ENCODE measurements at places on chromosomes 6 and 20.

DNA sequence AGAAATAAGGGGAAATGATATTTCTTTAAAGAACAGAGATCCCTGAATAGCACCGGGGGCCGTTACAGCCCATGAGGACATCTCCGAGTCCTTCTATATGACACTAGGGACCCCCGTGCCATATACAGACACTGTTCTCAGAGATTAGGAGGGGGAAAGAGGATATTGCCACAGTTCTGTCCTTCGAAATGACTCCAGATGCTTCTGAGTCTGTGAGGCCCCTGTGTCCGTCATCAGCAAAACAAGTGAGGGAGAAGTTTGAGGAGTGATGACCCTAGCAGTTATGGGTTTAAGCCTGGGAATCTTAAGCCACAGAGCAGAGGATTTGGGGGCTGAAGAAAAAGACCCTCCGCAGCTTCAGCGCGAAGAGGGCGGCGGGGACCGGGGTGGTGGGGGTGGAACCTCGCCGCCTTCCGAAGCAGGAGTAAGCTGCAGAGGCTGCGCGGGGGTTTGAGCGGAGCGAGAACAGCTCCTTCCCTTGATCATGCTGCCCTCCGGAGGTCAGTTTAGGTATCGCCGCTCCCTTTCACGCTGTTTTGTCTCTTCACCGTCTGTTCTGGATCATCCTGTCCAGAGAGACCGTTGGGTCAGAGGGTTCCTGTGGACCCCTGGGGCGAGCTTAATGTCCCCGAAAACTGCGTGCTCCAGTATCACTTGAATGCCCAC, 23.6 kb downstream of the VPS52 start:
- peak; percentile 47 for DNase-seq

- DNase-seq = no peak
Measured at GRCh38 chr6:135073217-135073616, 18.6 kb upstream of the HBS1L start.

DNA sequence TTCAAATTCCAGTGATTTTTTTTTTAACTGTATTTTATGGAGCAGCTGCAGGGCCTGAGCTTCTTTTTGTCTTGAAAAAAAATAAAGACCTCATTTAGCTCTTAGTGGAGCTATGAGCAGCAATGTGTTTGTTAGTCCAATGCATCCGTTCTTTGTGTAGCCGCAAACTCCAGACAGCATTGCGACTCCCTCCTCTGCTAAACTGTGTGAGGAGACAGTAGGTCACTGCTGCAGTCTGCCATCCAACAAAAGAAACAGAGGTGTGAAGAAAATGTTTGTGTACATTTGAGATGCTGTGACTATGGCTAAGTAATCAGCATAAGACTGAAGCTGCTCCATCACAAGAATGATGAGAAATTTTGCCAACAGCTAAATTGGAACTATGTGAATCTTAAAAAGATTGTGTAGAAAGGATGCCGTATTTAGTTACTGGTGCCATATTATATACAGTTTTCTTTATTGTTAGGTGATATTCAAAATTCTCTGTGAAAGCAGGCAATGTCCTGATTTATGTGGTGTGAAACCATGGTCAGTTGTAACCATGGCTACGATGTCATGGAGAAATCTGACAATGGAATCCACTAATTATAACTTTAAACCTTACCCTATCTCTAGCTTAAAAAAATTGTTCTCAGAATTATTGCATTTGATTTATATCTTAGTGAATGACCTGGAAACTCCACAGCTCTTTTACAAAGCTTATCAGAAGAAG, 428.8 kb upstream of the EPHA7 start:
- no peak for DNase-seq

DNA sequence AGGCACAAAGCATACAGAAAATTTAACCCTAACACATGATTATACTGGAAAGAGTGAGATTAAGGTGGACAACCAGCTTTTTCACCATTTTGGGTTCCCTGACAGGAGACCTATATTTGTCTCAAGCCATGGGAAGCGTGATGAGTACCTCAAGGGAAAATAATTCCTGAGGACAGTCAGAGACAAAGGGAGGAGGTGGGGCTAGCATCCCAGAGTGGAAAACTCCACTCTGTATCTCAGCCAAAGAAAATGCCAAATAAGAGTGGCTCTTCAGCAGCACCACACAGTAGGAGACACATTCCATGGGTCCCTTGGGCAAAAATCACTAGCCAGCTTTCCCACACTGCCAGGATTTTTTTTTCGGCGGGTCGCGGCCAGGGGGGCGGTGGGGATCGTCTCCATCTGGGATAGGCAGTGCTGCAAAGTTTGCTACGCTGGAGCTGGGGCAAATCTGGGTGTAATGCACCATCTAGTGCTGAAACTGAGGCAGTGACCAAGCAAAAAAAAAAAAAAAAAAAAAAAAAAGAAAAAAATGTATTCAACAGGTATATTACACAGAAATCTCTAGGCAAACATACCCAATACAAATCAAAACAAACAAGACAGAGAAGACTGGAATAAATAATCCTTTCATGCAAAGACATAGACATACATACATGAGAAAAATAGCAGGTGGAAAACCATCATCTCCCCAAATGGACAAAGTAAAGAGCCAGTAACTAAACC, 77.3 kb upstream of the SLC35F1 start:
- DNase-seq = no peak

DNA sequence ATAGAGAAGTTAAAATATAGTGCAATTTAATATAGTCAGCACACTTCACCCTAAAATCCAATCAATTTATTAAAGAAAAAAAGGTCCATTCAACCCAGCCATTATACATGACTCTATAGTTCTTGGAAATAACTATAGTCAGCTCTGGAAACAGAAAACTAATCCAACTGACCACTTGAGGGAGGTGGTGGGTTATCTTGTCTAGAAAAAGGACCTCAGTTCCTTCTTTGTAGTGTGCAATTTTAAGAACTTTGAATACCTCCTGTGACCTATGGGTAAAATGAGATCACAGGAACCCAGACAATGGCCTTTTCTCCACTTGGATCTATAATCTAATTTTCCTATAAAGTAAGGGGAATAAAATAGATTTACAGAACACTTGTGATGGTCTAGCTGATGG, 163.6 kb upstream of the CENPW start:
- no peak for DNase-seq

- DNase-seq = no peak
Measured at GRCh38 chr20:25288291-25289181, 40.7 kb downstream of the PYGB start.

- no peak for DNase-seq
Measured at GRCh38 chr6:30322527-30323501, 3.9 kb upstream of the TRIM39 start.

GRCh38 chr20:830011-830521, 3.4 kb upstream of the FAM110A start:
- DNase-seq = no peak

DNA sequence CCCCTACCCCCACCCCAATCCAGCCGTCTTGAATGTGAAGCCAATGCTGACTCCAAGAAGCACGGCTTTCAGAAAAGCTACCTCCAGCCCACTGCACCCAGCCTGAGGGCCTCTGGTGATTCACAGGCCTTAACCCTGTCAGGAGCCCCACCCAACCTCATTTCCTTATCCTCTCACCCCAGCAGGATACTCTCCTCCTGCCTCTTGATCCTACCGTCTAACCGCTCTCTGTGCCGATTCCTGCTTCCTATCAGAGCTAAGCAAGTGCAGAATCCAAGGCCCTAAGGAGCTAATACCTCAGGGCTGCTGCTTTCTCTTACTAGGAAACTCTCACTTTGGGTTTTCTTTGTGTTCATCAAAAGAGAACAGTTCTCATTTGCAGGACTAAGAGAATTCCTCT, 47.2 kb downstream of the TRERF1 start:
- DNase-seq = no peak

GRCh38 chr20:53826597-53827291, 233.1 kb upstream of the ZNF217 start:
- no peak for DNase-seq

GRCh38 chr20:3712279-3712873, at the start of gene SIGLEC1:
Gene SIGLEC1 (minus strand): TSS chr20:3712600. CDS start chr20:3707128, 5,472 bp downstream.
- DNase-seq = no peak

- DNase-seq = no peak
Measured at GRCh38 chr6:2738373-2738979, 12.2 kb downstream of the MYLK4 start.

GRCh38 chr6:68880050-68880813, 245.2 kb downstream of the ADGRB3 start:
- no peak for DNase-seq

GRCh38 chr6:25499615-25500235, 152.3 kb upstream of the SCGN start:
- DNase-seq = no peak

GRCh38 chr20:30484749-30485070, 772.8 kb upstream of the DEFB115 start:
- no peak for DNase-seq

- DNase-seq = no peak
Measured at GRCh38 chr6:16700202-16700915, 60.9 kb downstream of the ATXN1 start.

GRCh38 chr20:31723069-31723318, 326 bp upstream of the BCL2L1 start:
- DNase-seq = no peak

DNA sequence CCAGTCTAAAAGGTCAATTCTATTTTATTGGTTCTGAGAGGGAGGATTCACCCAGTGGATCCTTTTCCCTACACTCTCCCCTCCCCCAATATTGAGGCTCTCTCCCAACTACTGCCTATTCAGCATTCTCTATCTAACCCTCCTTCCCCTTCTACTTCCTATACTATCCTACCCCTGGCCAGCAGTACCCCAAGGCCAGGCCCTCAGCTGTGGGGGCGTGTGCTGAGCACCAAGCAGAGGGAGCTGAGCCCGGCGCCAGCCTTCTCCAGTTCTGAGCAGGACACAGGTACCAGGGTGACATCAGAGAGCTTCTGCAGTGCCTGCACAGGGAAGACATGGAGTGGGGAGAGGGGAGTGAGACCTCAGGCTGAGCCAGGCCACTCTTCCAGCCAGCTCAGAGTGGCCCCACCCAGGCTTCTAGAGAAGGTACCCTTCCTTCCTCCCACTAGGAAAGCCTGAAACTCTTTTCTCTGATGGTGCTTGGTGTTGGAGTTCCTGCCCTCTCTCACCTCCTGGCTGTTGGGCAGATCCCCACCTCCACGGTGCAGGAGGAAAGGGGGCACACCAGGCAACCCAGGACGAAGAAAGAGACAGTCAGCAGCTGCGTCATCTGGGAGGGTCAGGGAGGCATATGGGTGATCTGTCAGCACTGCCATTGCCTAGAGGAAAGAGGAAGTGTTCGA, 1.9 kb downstream of the DDAH2 start:
- no peak for DNase-seq

- DNase-seq = no peak
Measured at GRCh38 chr20:34124469-34125249, 12.6 kb upstream of the EIF2S2 start.

DNA sequence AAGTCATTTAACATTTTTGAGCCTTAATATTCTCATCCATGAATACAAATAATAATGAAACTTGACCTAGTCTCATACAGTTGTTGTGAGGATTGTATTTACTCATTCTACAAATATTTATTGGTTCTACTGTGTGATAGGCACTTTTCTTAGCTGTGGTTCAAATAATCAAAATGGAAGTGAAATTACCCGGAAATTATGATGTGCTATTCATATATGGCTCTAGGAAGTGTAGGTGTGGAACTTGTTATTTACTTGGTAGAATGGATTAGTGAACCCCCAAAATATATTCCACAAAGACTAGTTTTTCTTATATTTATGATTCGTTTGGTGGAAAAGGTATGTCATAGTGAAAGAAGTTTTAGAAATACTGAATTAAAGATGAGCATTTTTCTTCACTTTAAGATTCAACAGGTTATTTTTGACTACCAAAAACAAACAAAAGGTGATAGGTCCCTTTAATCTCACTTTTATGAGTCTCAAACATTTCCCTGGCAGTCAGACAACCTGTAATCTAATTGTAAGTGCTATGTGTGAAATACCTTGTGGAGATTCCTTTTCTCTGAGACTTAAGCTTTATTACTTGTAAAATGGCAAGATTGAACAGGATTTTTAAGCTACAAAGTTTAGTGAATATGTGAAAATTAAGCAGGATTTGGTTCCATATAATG, 77.8 kb downstream of the STXBP5 start:
- no peak for DNase-seq

GRCh38 chr6:26432627-26433201, 7.6 kb upstream of the BTN3A3 start:
- no peak for DNase-seq

GRCh38 chr6:119061215-119061614, 17.2 kb downstream of the FAM184A start:
- DNase-seq = no peak

DNA sequence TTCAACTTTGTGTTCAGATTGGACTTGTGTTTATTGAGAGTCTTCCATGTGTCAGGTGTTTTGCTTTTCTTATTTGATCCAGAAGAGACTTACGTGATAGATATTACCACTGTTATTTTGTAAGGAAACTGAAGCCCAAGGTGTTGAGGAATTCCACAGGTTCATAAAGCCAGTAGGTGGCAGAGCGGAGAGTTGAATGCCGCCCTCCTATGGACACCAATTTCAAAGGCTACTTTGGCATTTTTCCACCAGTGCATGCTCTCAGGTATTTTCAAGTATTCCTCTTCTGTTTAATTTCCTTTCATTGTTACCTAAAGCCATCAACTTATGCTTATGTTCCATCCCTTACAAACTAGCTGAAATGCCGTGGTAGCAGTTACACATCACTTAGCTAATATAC, 14.0 kb upstream of the COL10A1 start:
- DNase-seq = no peak

DNA sequence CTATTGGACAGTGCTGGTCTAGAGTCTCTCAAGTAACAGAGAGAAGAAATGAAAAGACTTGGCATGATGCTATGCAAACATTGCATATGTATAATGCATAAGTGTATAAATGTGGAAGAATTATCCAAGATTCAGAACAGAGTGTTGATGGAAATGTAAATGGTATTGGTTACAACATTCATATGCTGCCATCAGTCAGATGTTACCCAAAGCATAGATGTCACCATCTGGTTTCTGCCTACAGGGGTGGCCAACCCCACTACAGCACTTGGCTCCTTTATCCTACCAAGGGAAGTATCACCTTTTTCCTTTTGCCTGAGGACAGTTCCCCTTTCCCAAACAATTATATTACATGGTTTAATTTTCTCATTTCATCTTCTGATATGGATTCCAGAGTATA, 11.9 kb downstream of the POPDC3 start:
- no peak for DNase-seq

- no peak for DNase-seq
Measured at GRCh38 chr6:85576476-85576875, 17.2 kb downstream of the SNX14 start.

Measured in NCI-H187 treated with DMSO at 0.1 percent for 48 hours (cell line).